ENCODE measurements at places on chromosomes 11 and 22.

- no peak for DNase-seq
Measured at GRCh38 chr11:111310088-111310487, 11.7 kb downstream of the POU2AF3 start.

DNA sequence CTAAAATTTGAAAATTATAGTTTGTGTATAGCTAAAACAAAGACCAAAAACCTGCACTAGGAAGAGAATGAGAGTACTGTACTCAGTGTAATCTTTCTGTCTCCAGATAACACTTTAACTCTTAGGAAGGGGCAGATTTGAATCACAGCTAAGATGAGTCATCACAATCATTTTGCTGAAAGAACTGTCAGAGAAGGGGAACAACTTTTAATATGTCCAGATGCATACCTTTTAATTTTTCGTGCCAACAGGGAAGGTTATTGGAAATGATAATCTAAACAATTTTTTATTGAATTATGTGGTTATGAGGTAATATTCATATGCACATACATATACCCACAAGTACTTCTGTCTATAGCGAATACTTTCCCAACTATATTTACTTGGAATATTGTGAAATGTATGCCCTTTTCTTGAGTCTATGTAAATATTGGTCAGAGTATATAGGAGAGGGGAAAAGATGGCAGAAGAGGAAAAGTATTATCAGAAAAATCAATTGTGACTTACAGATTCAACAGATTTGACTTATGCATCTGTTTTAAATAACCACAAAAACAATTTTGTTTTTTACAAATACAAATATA lies 51.1 kb upstream of the MUC15 start:
- DNase-seq: no peak

- DNase-seq: no peak
Measured at GRCh38 chr22:49887064-49887451, 31.2 kb downstream of the ALG12 start.

DNA sequence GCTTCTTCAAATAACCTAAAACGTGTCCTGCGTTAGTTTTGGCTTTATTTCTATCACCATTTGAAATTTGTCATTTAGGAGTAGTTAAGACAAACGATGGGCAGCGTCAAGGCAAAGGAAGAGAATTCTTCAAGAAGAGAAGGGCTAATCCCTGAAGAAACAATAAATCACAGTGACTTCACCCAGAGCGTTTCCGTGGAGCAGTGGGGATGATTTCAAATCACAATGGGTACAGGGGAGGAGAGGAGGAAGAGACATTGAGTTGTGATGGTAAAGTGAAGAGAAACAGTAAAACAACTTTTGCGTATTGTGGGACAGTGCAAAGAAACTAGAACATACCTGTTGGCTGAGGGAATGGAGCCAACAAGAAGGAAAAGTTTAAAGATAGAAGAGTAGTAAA lies 9.7 kb downstream of the PDGFD start:
- DNase-seq: no peak

DNA sequence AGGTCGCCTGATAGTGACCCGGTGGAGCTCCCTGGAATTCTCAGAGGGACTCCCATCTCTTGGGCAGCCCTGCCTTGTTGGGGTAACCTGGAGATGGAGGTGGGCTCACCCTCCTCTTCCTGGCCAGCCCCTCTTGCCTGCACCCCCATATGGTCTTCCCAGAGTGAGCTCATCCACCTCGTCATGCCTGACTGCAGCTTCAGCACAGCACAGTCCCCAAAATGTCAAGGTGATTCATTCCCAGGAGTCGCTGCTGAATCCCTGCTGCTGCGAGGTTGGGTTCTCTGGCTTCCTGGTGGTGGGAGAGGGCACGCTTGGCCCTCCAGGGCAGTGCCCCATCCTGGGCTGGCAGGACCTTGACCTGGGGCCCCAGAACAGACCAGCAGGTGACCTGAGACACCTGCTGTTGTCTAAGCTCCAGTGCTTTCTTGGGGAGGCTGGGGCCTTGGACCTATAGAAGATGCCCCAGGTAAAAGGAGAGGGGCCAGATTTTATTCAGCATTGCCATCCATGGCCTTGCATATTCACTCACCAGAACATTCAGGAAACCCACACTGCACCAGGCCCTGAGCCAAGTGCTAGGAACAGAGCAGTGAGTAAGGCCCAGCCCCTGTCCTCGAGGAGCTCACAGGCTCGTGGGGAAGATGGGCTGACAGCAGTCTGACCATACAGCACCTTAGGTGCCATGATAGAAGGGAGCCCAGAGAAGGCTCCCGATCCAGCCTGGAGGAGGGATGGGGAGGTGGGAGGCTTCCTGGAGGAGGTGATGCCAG lies 72.9 kb downstream of the CACNA1I start:
- DNase-seq: no peak

DNA sequence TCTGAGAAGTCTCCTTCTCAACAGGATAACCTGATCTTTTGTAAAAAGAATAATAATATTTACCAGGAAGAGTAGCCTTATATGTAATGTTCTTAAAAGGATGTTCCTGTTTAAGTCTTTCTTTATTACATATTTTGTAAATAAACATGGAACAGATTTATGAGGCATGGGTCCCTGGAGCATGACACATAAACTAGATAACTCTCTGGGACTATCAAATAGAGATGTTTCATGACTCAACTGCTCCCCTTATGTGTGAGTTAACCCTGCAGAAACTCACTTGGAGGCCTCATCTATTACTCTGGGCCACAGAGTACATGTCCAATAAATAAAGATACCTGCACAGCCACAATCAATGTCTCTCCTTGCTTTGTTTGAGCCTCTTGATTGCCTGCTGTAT lies 64.6 kb downstream of the GDPD4 start:
- DNase-seq: no peak

- DNase-seq: no peak
Measured at GRCh38 chr11:26675233-26675928, 46.5 kb downstream of the SLC5A12 start.

DNA sequence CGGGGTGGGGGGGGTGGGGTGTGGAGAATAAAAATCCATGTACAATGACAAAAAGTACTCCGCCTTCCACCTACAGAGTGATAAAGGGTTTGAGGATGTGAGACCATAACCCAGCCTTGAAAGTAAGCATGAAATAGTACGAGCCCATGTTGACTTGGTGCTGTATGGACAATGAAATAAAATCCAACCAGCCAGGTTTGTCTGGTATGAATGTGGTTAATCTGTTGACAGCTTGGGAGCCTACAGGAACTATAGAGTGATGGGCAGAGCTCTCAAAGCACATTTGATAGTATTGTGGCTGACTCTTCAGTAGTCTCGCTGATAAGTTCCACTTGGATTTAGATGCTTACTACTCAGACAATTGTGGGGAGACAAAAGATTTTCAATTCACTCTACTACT lies 48.8 kb upstream of the CD44 start:
- DNase-seq: no peak

- DNase-seq: no peak
Measured at GRCh38 chr11:3947061-3947460, 91.6 kb downstream of the STIM1 start.

DNA sequence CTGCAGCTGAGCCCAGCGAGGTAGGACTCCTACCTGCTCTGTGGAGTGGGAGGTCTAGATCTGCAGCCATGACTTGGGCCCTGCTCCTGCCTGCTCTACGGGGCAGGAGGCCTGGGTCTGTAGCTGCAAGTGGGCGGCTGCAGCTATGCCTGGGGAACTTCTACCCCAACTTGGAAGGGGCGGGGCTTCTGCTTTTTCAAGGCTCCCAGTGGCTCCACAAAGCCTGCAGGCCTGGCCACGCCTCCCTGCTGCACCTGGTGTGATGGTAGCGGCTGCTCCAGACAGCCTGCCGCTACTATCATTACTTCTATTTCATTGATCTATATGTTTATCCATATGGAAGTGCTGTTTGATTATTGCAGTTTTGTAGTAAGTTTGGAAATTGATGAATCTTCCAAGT lies 121.2 kb downstream of the NELL1 start:
- no peak for DNase-seq

- no peak for DNase-seq
Measured at GRCh38 chr11:111170761-111171379, 74.7 kb upstream of the POU2AF2 start.

DNA sequence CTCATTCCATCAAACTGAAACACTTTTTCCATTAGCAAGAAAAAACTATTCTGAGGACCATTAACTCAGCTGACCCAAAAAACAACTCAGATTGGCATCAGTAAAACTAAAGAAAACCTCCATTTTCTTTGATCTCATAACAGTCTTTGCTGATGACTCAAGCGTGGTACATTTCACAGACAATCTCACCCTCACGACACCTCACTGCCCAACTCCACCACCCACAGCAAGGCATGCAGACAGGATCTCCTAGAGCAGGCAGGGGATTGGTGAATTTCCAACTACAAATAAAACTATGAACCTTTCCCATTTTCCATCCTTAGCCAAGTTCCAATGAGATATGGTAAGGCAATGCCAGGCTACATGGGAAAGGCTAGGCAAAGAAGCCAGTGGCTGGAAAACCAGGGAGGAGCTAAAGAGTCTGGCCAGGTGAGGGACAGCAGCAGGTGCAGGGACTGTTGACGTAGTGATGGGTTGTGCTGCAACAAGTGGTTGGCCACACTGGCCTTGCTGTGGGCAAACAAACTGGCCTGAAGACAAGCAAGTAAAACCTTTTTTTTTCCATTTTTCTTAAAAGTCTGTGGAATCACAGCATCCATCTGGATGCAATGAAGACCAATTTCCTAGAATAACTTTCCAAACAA lies 97.2 kb downstream of the SERGEF start:
- no peak for DNase-seq

GRCh38 chr11:70111269-70112016 lies 33.3 kb downstream of the ANO1 start:
- DNase-seq: peak; percentile 80

DNA sequence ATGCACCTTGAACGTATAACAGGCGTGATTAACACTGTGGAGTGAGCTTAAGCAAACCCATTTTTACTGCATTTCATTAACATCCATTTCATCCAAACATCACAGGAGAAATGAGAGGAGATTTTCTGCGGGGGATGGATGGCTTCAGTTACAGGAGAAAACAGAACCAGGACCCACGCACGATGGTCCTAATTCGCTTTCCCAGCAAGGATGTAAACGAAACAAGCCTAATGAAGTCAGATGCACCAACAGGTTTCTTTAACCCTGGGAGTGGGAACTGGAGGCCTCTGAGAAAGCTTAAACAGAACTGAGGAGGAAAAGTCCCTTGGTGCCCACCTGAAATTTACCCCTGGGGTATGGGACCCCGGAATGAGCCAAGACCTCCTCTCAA lies 2.7 kb downstream of the CADM1 start:
- DNase-seq: no peak

GRCh38 chr11:87675993-87676392 lies 499.2 kb downstream of the RAB38 start:
- no peak for DNase-seq
